ENCODE measurements at places on chromosomes 6 and 20.

DNA sequence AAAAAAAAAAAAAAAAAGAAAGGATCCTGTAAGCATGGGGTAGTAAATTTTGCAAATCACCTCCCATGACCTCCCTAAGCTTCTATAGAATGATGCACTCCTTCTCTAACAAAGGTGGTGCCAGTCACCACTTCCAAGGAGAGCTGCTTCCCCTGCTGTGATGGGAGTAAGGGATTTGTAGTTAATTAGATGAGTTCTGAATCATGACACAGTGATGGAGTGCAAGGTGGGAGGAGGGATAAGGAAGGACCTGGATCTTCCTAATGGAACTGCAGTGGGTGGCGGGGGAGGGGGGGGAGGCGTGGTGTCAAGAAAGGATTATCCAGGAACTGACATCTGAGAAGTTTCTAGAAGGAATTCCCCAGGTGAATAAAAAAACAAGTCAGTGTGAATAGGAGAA lies 47.8 kb downstream of the NRN1 start:
- DNase-seq = no peak

GRCh38 chr6:41092421-41093140 lies 19.8 kb downstream of the NFYA start:
- DNase-seq = no peak

GRCh38 chr6:149558029-149558428 lies 8.1 kb upstream of the GINM1 start:
- DNase-seq = no peak

DNA sequence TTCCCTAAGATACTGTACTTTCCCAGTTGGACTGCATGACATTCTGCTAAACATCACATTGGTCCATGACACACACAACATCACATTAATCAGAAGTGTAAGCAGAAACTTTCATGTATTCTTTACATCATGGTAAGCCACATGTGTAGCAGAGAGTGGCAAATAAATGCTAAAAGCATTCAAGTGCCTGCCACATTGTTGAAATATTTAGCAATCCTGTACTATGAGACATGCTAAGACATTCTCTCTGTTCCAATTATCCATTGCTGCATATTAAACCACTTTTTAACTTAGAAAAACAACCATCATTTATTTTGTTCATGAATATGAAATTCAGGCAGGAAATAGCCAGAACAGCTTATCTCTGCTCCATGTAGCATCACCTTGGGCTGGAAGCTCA lies 207.7 kb upstream of the GJE1 start:
- no peak for DNase-seq

- no peak for DNase-seq
Measured at GRCh38 chr6:148074738-148075137, 267.9 kb upstream of the SASH1 start.

Measured in right kidney (tissue), 9 donors.